ENCODE measurements at places on chromosomes 7 and 10.
A peak's percentile ranks its signal among the peaks of the same experiment; 100 is the strongest.

- peak; percentile 14 for DNase-seq
Measured at GRCh38 chr10:110395350-110396283, 90.9 kb upstream of the SMNDC1 start.

DNA sequence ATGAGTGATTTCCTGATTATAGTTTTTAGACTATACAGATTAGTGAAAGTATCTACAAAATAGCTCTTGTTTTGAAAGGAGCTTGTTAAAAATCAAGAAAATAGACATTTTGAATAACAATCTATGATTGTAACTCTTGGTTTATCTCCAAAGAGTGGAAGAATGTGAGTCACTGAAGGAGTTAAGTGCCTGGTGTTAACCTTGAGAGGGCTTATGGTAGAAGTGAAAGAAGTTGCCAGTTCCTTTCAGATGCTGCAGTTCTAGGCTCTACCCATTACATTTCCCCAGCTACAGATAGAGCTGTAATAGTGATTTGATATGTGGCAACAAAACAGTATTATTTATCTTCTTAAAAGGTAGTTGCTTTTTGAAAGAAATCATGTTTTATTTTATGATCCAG, 12.7 kb downstream of the NRBF2 start:
- DNase-seq, result no peak

GRCh38 chr7:55776196-55776595, 86.4 kb downstream of the SEPTIN14 start:
- DNase-seq, result no peak

DNA sequence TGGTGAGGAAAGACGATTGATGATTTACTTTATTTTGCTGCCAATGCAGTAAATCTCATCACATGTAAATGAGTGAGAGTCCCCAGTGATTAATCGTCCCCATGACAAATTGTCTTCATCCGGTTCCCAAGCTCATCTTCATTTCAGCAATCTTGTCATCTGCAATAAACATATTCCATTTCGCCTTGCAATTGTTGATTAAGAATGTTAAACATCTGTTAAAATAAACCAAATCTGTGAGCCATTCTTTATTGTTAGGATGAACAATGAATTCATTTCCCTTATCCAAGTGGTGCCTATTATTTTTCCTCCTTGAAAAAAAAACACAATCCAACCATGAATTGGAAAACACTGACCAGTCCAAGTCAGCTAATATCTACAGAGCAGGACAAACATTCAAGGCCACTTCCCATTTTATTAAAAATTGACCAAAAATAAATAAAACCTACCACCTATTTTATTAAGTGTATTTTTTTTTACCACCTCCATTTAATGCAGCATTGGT, 36.5 kb downstream of the NPS start:
- DNase-seq, result no peak

GRCh38 chr7:116097365-116098009, 66.9 kb upstream of the TFEC start:
- DNase-seq, result no peak

DNA sequence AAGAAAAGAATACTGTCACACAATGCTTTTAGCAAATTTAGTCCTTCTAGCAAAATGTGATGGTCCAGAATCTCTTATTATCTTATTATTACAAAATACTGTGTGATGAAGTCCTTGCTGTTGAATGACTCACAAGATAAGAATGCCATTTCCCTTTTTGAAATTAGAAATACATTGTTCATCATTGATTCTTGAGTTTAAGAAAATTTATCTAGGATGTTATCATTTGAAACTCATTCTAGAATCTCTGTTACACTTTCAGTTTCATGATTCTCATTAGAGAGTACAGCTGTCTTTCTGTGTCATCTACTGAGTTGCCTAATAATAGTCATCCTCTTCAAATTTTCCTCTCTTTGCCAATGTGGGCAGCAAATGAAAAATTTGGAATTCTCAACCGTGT, 9.6 kb downstream of the ZKSCAN5 start:
- no peak for DNase-seq

GRCh38 chr7:130896051-130896881, 162.3 kb upstream of the KLF14 start:
- DNase-seq, result no peak

DNA sequence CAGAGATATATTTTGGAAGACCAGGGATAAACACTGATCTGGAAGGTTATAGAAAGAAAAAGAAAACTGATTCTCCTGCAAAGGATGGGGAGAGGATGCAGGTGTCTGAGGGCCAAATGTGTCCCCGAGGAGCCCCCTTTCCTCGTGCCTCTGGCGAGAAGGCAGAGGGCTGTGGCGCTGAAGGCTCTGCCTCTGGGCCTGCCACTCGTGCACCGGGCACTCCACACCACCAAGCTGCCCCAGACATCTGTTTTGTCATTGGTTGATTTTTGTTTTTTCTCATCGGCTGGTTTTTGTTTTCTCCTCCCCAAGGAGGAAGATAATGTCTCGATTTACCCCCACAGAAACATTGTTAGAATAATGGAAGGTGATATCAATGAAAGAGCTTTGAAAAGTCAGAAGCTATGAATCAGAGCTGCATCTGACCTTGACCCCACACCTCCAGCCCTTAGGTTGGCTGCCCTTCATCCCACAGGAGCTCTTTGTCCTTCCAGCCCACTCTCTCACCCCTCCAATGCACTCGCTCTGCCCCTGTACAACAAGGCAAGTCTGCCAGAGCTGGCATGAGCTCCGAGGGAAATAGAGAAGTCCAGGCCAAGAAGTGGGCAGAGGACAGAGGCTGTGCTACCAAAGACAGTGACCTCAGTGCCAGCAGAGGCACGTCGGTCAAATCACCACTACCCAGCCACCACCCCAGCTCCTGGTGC, 124.8 kb downstream of the TCERG1L start:
- no peak for DNase-seq

DNA sequence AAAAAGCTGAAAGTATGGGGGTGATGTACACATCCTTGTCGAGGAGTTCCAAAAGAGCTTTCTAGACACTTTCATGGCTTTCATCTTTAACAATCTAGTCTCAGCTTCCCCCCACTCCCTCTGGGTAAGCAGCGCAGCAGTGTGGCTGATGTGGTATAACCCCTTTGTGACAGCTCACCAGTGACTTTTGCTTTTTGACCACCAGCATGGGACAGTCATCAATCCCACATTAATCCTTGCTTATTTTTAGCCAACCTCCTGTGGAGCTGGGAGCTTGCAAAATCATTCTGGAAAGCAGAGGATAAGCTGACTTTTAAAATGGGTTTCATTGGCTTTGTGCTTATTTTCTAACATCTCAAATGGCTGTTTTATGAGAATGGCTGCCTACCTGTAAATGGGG, 272.7 kb downstream of the HDAC9 start:
- no peak for DNase-seq

GRCh38 chr7:94700926-94701554, 45.1 kb upstream of the SGCE start:
- DNase-seq, result no peak

GRCh38 chr10:33529234-33529633, 194.8 kb upstream of the NRP1 start:
- no peak for DNase-seq

GRCh38 chr7:104791080-104791479, 222.9 kb upstream of the KMT2E start:
- DNase-seq, result no peak

DNA sequence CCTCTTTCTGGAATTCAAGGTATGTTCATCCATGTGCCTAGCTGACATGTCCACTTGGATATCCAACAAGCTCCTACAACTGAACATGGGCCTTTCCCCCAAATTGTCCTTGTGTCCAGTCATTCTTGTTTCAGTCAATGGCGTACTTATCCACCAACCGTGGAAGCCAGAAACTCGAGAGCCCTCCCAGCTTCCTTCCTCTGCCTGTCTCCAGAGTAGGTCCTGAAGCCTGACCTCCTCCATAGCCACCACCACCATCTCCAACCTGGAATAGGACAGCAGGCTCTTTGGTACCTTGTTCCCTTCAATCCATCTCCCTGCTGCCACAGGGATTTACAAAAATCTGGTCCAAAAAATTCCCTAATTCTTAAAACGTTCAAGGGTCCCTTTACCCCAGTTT, 305.1 kb downstream of the RPS24 start:
- no peak for DNase-seq

DNA sequence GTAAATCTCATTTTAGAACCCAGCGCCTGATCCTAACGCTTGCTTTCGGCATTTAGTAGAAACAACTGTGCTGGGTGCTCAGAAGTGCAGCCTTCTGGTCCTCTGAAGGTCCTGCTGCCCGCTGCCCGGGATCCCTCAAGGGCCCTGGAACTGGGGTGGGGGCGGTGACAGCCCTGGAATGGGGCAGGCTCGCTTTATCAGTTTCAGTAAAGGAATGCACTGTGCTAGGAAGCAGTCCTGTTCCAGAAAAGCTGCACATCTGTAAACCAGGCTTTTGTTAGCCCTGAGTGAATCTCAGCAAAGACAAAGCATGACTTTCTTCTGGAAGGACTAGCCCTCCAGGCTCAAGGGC, 254.6 kb downstream of the TNS3 start:
- no peak for DNase-seq

- DNase-seq, result no peak
Measured at GRCh38 chr10:86597306-86597705, 57.0 kb upstream of the OPN4 start.

- DNase-seq, result no peak
Measured at GRCh38 chr7:30975256-30975899, 11.6 kb downstream of the GHRHR start.

- DNase-seq, result no peak
Measured at GRCh38 chr7:157309988-157310668, 26.7 kb upstream of the DNAJB6 start.

DNA sequence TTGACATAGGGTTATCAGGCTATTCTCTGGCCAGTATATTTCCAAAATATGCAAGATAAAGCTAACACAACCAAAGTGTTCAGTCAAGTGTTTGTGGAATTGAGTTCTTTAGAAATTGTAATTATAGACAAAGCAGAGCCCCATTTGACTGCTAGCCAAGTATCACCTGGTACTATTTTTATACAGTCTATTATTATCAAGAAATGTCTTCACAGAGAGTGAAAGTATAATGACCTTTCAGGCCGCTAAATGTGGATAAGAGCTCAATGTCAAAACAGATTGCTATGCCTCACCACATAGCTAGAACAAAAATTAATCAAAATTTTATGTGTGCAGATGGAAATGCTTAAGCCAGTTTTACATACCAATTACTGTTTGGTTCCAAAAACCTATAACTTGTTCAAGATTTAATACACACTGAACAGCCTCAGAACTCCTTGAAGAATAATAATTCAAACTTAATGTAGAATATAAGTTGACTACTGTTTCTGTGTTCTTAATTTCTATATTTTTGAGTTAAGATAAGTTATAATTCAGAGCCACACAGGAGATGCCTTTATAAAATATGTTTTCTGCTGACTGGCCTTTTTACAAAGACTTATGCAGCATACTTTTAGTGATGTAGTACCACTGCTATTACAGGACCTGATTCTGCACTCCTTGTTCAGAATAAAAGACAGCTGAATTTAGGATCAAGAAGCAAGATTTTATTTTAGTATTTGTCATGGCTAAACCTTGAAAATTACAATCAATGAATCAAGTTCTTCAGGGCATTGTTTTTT, 31.0 kb downstream of the PRPS1L1 start:
- no peak for DNase-seq

- no peak for DNase-seq
Measured at GRCh38 chr7:154789404-154789803, 213.5 kb downstream of the PAXIP1 start.
